Upper lobe of right lung (tissue), 1 donor: ENCODE measurements at places on chromosomes 3 and 15. TPM values are rescaled to one million over a fixed set of nuclear protein-coding genes. Genes with fewer than 3 reads are reported as not detected.

Gene P2RY1
- 22.5 TPM for total RNA-seq

Gene ITGA11
- total RNA-seq: 7.1 TPM

Gene CTXN2
- total RNA-seq: not detected

Gene RBPMS2
- total RNA-seq: 4.5 TPM

DNA sequence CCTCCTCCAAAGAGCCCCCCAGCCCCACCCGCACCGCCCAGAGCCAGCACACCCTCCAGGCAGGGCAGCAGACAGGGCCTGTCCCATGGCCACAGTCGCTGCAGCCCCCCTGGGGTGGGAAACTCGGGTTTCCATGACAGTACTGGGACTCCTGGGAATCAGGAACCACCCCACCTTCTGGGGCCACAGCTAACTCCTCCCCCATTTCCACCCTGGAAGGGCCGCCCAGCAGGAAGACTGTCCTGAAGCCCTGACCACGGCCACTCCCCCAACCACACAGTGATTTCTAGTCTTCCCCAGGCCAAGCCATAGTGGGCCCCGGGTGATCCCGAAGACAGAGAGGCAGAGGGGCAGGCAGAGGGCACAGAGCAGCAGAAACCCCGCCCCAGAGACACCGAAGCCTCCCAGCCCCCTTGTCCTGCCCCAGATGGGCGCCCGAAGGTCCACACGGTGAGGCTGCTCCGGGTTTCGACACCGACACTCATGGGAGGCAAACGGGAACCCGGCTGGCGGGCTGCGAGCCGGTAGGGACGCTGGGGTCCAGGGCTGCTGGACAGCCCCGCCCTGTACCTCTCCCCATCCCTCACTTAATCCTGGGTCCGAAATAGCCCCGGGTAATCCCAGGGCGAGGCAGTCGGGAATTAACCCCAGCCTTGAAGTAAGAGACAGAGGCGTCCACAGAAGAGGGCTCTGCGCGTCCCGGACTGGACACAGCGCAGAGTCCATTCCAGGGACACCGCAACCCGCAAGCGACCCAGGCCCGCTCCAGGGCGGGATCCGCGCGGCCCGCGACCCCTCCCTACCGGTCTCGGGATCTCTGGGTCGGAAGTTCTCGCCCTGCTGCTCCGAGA is 138.4 kb downstream of the NUP210 start:
- DNase-seq: peak; percentile 70

DNA sequence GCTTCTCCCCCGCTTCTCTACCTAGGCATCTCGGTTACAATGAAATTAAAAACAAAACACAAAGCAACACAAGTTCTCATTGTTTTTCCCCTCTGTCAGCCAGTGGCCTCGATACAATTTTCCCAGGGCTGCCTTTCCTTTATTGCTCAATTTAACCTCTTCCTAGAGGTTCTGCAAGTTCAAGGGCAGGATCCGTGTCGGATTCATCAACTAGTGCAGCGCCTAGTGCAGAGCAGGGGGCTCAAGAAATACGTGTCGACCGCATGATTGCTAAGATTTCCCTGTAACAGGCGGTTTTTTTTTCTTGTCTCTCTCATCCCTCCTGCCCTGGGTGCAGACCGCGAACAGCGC is 1.4 kb upstream of the BHLHE40 start:
- no peak for DNase-seq

DNA sequence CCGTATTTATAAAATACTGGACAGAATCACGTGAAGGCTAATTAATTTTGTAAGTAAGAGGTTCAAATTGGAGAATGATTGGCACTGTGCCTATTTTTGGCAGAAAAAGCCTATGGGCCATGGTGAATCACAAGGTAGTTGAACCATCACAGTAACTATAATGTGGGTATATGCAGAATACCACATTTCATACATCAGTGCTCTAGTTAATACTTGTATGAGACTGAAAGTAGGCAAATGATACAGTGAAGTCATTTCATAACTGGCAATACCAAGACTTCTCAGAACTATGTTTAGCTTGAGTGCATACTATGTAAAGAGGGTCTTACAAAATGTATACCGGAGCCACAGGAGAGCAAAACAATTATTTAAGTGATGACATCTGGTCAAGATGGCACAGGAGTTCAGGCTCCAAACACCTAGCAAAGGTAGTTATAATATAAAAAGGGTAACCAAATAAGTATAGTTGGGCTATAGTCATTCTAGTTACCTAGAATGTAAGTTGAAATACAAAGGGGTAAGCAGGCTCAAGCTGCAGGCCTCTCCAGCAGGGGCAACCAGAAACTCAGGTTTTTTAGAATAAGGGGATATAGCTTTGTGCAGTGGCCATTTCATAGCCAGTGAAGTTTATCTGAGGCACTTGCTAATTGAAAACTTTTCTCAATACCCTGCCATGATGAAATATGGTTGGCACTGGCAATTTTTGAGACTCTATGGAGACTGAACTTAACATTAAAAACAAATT is 19.1 kb downstream of the GPR160 start:
- DNase-seq: no peak

DNA sequence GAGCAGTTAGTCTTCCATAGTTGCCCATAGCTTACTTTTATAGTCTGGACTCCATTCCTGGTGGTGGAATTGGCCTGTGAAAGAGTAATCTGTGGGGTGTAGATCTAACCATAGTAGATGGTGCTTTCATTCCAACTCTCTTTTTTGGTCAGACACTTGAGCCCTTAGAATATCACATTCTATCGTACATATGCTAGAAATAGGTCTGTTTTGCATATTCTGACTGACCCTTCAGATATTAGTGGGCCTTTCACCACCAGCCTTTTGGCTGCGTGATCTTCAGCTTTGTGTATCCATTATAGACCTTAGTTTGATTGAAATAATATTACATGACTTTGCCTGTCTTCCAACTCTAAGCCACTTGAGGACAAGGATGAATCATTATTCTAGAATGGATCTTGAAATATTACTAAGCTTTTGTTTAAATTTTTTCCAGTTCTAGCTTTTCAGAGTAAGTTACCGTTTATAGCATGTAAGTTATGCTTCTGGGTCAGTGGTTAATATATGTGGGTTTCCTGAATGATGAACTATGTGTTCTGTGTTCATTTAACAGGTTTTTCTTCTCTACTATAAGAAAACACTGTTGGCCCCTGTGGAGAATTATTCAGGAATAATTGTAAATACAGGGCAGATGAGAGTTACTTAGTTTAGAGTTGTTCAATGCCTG is 8.7 kb downstream of the RAB7A start:
- DNase-seq: no peak

DNA sequence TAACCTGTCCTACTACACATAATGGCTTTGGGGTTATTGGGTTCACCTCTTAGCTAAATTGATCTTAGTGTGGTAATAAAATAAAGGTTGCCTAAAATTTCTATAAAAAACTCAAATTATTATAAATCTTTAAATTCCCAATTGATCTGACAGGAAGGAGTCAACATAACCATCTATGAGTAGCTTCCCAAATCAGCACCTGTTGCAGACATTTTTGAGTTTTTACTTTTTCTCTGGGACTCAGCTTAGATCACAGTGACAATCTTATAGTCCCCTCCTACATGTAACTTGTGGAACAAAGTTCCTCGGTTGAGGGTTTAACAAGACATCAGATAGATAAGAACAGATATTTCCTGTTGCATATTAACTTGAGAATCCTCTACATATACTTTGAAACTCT is 601.0 kb downstream of the TUSC7 start:
- DNase-seq: no peak

- DNase-seq: no peak
These were observed 952 bp upstream of the CHST2 start for GRCh38 chr3:143118630-143119008.

DNA sequence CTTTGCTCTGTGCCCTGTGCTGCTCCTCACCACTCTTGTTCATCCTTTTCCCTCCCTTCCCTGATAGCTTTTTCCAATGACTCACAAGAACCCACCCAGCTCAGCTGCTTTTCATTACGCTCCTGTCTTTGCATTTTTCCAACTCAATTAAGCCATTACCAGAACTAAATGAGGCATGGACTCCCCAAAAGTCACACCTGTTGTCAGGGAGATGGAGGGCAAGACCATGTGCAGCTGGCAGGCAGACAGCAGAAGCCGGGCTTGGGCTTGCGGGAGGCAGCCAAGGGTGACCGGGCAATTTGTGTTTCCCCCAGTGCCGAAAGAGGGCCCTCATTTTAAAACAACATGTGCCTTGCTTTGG is 64.3 kb downstream of the CASR start:
- no peak for DNase-seq

DNA sequence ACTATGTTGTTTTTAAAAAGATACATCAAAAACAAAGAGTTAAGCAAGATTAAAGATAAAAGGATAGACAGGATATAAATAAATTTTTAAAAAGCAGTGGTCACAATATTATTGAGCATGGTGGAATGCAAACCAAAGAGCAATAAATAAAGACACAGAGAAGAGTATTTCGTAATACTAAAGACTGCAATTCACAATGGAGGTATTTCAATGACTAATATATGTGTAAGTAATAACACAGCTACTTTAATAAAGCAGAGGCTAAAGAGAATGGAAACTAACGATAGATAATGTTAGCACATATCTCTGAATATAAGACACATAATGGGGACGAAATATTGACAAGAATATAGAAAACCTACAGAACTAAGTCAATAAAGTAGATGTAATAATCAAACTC is 219.6 kb downstream of the WDR72 start:
- DNase-seq: no peak

GRCh38 chr15:71779073-71779797 is 31.1 kb upstream of the NR2E3 start:
- no peak for DNase-seq

DNA sequence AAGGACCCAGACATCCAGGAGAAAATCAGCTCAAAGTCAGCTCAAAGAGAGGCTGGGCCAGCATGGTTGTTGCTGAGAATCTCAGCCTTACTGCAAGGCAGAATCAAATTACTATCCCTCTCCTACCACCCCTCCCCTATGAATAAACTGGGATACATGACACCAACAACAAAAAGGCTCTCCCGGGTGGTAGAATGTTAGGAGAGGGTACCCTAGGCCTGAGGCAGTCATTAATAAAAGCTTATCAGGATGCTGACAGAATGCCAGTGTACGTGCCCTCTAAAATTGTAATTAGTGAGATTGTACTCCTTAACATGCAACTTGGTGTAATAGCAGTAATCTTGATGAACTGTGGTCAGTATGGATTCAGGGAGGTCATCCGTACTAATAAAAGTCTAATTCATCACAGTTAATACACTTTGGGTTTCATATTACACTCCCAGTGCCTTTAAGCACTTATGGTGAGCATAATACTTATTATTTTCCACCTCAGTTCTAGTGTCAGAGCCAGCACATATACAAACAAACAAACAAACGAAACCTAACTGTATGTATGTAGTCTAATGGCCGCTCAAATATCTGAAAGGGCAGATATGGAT is 76.5 kb downstream of the B3GALNT1 start:
- no peak for DNase-seq

- no peak for DNase-seq
These were observed 6.5 kb upstream of the ETV5 start for GRCh38 chr3:186115239-186115996.
